Kidney (tissue), 22 donors: ENCODE measurements at places on chromosomes 5 and 9. TPM values are rescaled to one million over a fixed set of nuclear protein-coding genes. Genes with fewer than 3 reads are reported as not detected.

SHISAL2B gene
- not detected for polyA plus RNA-seq

ARAP3 gene
- 7.2 TPM for polyA plus RNA-seq

FBP2 gene
- polyA plus RNA-seq, result not detected

CCDC192 gene
- not detected for polyA plus RNA-seq

DMRT3 gene
- not detected for polyA plus RNA-seq

ROR2 gene
- polyA plus RNA-seq, result 1.5 TPM

IFNB1 gene
- not detected for polyA plus RNA-seq

GRCh38 chr5:143101121-143101520 is 302.4 kb downstream of the NR3C1 start:
- no peak for DNase-seq

DNA sequence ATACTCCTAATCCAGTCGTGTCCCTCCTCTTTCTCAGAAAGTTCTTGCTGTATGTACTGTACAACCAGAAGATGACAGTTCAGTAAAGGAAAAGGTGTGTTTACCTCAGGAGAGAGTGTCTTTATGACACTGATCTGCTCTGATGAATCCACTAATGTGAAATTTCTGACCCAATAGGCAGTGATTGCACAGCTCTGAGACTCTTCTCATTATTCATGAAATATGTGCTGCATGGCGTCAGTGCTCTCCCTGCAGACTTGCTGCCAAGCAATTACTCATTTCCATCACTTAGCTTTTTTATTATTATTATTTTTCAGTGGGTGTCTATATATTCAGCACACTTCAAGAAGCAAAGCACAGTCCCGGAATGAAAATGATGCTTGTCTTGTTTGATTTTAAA is 389.0 kb downstream of the RASEF start:
- no peak for DNase-seq

DNA sequence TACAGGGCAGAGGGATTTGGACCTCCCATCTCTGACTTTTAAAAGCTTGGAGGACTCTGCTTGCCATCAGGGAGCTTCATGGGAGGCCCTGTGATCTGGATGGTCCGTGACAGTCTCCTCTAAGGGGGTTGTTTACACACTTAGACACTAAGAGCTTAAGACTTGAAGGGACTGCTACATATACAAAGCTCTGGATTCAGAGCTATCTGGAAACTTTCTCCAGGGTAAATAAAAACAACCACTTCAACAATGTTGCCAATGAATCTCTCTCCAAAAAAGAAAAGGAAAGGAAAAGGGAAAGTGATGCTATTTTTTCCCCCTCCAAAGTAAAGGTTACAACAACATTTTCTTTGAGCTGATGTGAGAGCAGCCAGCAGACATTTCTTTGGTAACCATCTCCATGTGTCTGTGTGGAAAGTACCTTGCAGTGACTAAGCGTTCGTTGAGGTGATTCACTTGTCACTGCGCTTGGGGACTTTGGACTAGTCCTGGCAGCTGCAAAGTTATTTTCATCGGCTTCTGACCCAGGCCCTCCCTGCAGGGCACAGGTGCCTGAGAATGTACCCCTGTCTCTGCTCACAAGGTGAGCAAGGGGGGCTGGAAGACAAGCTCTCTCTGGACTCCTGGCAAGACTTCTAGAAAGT is 262.1 kb upstream of the KLF4 start:
- no peak for DNase-seq

DNA sequence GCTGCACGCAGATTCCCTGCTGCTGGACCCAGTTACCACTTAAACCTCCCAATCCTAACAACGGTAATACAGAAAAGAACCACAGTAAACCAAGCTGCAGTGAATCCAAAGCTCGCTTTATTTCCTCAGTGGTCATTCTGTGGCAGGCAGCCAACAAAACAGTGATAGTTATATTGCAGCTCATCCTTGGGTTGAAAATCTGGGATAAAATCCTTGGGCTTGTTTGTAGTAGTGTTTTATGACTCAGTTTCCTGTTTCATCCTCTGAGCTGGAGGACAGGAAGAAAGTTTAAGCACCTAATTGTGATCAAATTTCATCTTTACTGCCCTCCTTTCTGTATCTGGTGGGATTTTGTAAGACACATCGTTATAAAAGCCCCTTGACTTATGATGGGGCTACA is 31.4 kb downstream of the HMGCR start:
- DNase-seq, result no peak

- DNase-seq, result peak; percentile 29
These were observed 11.3 kb downstream of the PROP1 start for GRCh38 chr5:177984584-177985206.

- DNase-seq, result no peak
These were observed 692.4 kb upstream of the DMAC1 start for GRCh38 chr9:8492024-8492423.

GRCh38 chr5:173707392-173707791 is 90.9 kb upstream of the BOD1 start:
- DNase-seq, result peak; percentile 79

DNA sequence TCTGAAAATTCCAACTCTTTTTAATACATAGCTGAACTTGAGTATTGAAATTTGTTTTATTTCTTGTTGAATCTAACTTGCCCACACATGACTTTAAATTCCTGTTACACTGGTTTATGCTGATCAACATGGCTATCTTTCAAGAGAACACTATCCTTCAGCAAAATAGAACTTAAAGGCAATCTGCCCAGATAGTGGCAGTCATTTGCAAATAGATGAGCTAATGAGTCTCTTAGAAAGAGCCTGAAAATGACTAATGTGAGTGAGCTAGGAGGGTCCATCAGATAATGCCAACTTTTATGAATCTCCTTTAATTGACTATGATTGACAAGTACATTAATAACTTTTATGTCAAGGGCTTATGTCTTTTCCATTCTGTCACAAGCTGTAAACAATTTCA is 1360.8 kb upstream of the C9orf72 start:
- DNase-seq, result no peak

- no peak for DNase-seq
These were observed 224.4 kb downstream of the TUSC1 start for GRCh38 chr9:25453875-25454274.

- DNase-seq, result no peak
These were observed 137.5 kb downstream of the CPLANE1 start for GRCh38 chr5:37111426-37112382.

GRCh38 chr5:103780794-103781193 is 218.2 kb upstream of the NUDT12 start:
- DNase-seq, result no peak

DNA sequence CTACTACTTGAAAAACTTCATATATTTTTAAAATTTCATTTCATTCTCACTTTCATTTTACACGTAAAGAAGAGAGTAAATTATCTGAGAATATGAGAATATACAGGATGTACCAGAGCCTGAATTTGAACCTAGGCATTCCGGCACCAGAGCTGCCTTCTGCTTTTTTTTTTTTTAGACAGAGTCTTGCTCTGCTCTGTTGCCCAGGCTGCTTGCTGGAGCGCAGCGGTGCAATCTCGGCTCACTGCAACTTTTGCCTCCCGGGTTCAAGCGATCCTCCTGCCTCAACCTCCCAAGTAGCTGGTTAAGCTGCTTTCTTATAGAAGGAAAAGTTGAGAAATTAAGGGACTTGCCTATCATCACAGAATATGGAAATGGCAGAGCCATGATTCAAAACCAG is 540.1 kb downstream of the EBF1 start:
- DNase-seq, result no peak

GRCh38 chr5:36889264-36889663 is 12.7 kb downstream of the NIPBL start:
- no peak for DNase-seq

GRCh38 chr9:129435988-129436717 is 184.7 kb downstream of the C9orf50 start:
- DNase-seq, result no peak
